ENCODE measurements at places on chromosomes 13 and 19.

GRCh38 chr19:1671716-1672037 is 19.3 kb upstream of the TCF3 start:
- no peak for DNase-seq

DNA sequence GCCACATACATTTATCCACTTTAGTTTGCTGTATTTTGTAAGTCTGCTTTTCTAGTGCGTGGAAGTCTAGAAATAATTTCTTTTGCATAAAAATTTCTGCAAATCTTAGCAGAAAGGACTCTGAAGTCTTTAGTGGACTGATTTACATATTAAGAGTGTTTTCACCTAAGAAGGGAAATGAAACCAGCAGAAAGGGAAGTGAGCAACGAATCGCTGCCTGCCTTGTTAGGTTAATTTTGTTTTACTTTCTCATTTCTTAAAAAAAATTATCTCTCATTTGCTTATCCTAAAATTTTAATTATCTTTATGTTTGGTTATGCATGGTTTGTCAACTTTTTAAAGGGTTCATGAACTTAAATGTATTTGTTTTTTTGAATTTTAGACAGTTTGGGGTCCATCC is 767 bp upstream of the GPR18 start:
- DNase-seq = no peak

DNA sequence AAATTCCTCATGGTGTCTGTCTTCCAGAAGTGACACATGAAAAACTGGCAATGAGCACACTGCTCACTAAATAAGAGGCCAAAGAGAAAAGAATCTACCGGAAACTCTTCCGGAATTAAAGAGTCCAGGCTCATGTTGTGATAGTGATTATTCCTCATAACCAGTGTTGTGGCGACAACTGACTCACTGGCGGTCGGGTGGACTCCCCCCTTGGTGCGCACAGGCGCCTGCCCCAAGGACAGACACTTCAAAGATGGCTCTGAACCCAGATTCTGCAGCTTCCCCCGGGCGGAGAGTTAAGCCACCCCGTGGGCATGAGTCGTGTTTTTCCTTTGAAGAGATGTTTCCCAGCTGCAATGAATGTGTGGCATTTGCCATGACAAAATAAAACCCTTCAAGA is 10.3 kb downstream of the IL17D start:
- no peak for DNase-seq

DNA sequence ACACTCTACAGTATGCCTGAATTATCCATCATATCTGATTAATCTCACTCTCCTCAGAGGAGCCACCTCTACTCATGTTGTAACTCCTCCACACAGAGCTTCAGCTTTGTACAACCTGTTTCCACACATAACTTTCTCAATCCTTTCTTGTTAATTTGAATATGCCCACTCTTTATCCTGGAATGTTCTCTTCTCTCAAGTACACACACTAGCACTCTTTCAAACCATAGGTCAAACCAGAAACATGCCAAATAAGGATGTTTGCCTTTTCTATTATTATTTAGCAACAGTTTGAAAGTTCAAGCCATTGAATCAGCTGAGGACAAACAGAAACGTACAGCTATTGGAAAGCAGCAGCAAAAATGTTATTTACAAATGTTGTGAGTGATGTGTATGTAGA is 110.3 kb downstream of the MIPEP start:
- no peak for DNase-seq

DNA sequence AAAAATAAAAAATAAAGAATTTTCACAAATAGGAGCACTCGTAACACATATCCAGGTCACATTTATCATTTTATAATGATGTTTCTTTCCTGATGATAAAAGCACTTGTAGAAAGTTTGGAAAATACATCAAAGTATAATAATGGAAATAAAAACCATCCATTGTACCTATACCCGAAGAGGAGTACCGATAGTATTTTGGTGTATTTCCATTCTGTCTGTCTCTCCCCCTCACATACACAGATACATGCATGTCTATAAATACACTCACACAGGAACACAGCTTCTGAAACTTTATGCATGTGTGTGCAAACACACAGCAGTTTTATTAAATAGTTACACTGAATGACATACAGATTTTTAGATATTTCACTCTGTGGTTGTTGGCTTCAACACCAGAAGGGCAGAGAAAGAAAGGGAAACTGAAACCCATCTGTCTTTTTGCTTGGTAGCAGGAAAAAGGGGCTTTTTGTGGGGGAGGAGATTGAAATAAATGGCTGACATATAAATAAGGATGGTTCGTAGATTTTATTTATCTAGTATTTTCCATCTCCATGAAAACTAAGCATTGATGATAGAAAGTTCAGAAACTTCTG is 114.8 kb downstream of the LRCH1 start:
- DNase-seq = no peak

- DNase-seq = no peak
These were observed 78.0 kb upstream of the OXGR1 start for GRCh38 chr13:97072297-97072696.

DNA sequence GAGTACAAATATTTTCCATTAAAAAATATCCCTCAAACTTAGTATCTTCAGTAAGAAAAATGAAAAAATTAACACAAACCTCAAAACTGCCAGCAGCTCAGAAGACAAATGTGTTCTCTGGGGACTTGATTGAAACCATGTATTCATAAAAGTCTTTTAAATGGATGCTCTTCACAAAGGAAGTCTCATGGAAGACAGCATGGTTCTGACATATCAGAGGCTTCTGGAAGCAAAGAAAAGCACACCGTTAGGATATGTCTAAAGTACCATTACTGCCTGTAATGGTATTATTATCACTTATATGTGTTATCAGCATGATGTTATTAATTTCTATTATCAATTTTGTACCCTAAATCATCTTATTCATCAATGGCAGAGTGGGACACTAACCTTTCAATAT is 302.8 kb downstream of the ENOX1 start:
- no peak for DNase-seq

- no peak for DNase-seq
These were observed 17.3 kb downstream of the PLD3 start for GRCh38 chr19:40365613-40366401.

- no peak for DNase-seq
These were observed 5.1 kb downstream of the FSTL3 start for GRCh38 chr19:681029-682019.

GRCh38 chr13:32284927-32285632 is 30.1 kb downstream of the ZAR1L start:
- DNase-seq = no peak

GRCh38 chr13:49789968-49790367 is 2.5 kb downstream of the KPNA3 start:
- no peak for DNase-seq

GRCh38 chr19:40358773-40359172 is 10.3 kb downstream of the PLD3 start:
- no peak for DNase-seq
